ENCODE measurements at places on chromosomes 2 and 18.

GRCh38 chr2:165239230-165239629 lies at the start of gene SCN2A:
Gene SCN2A, plus strand, starts transcription at chr2:165239414. Its CDS starts 56,410 bp downstream, at chr2:165295824.
- peak; percentile 2 for DNase-seq

DNA sequence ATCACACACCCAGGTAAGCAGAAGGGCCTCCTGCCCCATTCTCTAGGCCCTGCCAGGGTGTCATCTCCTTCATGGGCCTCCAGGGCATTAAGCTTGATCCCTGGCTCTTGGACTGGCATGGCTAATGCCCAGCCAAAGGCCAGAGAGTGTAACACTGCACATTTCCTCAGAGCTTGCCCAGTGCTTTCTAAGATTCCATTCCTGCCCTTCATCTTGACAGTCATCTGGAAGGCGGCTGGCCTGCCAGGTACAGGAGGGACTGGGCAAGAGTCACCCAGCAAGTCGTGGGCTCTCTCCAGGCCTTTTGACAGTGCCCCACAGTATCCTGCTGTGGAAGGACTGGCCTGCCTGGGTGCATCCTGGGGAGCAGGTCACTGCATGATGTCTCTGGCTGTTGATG lies 268.9 kb downstream of the HAUS1 start:
- no peak for DNase-seq

DNA sequence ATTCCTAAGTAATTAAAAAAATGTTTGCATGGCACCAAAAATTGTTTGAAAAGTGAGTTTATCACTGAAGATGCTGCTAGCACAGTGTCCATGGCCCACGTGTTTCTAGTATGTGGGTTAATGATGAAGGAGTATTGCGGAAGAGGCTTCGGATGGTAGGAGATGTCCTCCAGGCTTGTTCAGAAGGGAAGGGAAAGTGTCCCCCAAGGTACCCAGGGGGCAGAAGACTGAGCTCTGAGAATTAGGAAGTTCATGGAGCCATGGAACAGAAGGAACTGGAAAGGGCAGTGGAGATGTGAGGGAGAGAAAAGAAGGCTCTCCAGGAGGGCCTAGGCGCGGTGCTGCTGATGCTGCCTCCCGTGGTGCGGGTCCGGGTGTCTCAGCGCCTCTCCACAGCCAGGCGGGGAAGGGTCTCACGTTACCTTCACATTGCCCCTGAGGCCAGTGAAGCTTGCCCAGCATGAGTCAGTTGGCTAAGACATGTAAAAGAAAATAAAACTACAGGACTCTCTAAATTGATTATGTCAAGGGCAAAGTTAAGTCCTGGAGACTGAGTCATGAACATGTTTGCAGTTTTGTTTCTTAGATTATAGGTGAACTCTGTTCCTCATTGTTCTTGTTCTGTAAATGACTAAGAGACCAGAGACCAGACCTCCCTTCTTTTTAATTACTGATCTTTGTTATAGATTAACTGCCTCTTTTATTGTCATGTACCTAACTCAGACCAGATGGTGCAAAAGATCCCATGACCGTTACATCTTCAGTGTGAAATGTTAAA lies 89.0 kb downstream of the MTCL1 start:
- no peak for DNase-seq

GRCh38 chr2:89767572-89768435 lies 1076.3 kb downstream of the RPIA start:
- no peak for DNase-seq
